ENCODE measurements at places on chromosomes 7 and 10.

DNA sequence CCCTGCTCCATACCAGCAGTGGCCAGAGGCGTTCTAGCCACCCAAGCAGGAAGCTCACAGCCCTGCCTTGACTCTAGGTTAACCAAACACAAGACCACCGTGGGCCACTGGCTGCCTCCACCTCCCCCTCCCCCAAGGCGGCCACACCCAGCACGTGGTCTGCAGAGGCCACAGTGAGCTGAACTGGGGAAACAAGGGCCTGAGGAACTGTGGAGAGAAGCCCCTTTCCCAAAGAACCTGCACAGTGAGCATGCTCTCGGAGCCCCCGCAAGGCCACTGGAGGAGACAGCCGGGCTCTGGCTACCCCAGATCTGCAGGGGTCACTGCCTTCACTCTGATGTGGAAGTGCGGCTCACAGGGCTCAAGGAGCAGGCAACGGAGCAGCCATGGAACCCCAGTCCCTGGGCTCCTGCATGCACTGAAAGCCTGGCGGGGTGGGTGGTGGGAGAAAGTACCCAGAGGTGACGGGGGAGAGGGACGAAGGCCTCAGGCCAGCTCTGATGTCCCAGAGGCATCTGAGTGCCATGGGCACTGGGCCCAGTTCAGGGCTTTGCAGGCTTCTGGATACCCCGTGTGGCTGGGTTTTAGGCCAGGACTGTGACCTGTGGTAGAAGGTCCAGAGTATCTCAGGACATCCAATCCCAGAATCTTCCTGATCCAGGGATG, 189.2 kb downstream of the EBF3 start:
- DNase-seq: no peak

GRCh38 chr10:67837541-67838314, at the start of gene DNAJC12:
Gene DNAJC12 (minus strand): TSS chr10:67838188. CDS start chr10:67838011, 177 bp downstream.
- DNase-seq: no peak

- no peak for DNase-seq
Observed at GRCh38 chr10:127826154-127826725, 66.5 kb downstream of the CLRN3 start.

- no peak for DNase-seq
Observed at GRCh38 chr10:14456870-14457266, 126.1 kb upstream of the FRMD4A start.

DNA sequence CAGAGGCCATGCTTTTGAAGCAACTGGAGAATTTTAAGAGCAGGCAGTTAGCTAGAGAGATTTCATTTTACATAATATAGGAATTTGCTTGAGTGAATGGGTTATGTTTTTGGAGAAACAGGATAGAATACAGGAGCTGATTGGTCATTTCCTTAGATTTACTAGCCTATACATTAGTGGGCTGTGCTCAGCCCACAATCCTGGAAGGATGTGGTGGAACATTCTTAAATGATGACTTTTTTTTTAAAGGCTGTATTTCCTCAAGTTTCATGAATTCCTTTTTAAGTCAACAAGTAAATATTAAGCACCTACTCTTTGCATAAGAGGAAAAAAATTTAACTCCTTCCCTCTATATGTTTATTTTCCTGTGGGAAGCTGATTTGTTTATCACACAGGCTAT, 314.4 kb upstream of the BMPER start:
- no peak for DNase-seq

GRCh38 chr7:151024435-151025056, at the start of gene ATG9B:
Gene ATG9B (minus strand): TSS chr7:151024494. CDS start chr7:151024423, 71 bp downstream.
- DNase-seq: no peak

GRCh38 chr7:89780291-89780690, 374.0 kb upstream of the STEAP1 start:
- DNase-seq: no peak

Measured in stimulated activated CD8-positive, alpha-beta memory T cell treated with anti-CD3 and anti-CD28 coated beads, Interleukin-15, amount 100 ng/mL, for 24 hours (primary cell).